ENCODE measurements at places on chromosomes 16 and 17.
A peak's percentile ranks its signal among the peaks of the same experiment; 100 is the strongest.

DNA sequence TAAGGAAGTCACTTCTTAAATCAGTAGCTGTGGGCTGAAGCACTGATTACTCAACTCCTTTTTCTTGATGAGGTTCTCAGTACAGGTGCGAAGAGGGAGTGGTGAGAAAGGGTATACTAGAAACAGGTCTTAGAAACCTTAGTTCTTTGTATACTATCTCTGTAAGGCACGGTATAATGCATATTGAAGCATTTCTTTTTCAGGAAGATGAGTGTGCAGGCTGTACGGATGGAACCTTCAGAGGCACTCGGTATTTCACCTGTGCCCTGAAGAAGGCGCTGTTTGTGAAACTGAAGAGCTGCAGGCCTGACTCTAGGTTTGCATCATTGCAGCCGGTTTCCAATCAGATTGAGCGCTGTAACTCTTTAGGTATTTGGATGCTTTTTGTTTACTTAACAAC is 39.2 kb downstream of the CYLD start:
- no peak for DNase-seq

DNA sequence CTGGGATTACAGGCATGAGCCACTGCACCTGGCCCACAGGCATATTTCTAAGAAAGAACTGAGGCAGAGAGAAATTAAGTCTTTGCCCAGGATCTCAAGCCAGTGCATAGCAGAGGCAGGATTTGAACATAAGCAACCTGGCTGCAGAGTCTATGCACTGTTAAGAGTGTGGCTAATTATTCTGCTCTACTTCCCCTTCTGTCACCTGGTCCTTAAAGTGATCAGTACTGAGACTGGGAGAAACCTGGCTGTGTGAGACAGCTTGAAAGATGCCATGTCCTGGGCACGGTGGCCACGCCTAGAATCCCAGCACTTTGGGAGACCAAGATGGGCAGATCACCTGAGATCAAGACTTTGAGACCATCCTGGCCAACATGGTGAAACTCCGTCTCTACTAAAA is 58.1 kb downstream of the IQCK start:
- no peak for DNase-seq

DNA sequence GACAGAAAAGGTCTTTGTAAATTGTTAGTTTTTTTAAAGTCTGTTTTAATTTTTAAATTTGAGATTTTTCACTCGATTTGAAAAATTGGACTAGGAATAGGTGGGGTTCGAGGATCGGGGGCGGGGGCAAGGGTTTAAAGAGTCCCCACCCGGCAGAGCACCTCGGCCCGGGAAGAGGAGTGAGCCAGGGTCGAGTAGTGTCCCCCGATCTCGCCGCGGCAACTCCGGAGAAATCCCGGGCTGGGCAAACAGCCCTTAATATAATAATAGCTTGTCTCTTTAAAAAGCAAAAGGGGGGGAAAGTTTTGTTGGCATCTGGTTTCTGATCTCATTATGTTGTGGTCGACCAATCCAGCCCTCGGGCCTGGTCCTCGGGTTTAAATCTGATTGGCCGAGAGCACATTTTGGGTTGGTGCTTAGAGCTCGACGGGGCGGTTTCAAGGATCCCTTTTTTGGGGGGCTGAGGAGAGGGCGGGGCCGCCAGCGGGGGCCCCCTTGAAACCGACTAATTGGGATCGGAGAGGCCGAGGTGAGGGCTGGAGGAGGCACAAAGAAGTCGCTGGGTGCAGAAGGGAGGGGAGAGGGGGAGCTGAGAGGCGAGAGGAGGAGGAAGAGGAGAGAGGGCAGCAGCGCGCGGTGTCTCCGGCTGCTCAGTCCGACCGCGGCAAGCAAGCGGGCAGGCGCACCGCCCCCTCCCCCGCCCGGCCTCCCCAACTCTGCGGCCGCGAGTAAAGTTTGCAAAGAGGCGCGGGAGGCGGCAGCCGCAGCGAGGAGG is at the start of gene FZD2:
TSS of gene FZD2 (plus strand) at position 653 of the 775 bp plus-strand sequence. CDS start 205 bp downstream, outside the sequence.
- no peak for DNase-seq

- no peak for DNase-seq
Measured at GRCh38 chr17:34565713-34566112, 13.7 kb upstream of the TMEM132E start.

DNA sequence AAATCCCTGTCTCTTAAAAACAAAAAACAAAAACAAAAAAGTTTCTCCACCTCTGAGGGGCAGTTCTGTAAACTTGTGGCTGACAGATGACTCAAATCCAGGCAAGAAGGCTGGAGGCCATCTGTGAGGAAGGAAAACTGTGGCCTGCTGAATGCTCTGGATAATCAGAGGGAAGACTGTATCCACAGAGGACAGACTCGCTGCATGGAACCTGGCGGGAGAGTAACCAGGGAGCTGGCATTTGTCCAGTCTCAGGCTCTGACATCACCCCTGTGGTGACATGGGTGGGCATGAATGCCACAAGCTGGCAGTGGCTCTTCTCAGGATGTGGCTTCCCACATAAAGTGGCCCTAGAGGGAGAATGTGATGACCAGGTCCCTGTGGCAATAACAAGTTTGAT is 2.8 kb upstream of the KSR1 start:
- no peak for DNase-seq

DNA sequence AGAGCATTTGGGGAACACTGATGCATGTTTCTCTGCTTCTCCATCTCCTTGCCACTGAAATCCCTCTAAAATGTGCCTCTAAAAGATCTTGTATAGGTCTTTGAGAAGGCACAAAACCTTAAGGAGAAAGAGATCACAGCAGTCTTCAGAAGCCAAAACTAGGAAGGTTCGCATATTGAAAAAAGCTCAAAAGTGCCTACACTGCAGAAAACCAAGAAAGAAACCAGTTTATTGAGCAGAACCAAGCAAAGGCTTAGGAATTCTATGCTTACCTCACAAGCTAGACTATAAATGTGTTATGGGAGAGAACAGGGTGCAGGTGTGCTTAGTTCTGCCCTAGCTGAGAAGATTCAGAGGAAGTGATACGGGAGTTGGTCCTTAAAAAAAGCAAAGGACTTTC is 16.6 kb downstream of the DGKE start:
- no peak for DNase-seq

DNA sequence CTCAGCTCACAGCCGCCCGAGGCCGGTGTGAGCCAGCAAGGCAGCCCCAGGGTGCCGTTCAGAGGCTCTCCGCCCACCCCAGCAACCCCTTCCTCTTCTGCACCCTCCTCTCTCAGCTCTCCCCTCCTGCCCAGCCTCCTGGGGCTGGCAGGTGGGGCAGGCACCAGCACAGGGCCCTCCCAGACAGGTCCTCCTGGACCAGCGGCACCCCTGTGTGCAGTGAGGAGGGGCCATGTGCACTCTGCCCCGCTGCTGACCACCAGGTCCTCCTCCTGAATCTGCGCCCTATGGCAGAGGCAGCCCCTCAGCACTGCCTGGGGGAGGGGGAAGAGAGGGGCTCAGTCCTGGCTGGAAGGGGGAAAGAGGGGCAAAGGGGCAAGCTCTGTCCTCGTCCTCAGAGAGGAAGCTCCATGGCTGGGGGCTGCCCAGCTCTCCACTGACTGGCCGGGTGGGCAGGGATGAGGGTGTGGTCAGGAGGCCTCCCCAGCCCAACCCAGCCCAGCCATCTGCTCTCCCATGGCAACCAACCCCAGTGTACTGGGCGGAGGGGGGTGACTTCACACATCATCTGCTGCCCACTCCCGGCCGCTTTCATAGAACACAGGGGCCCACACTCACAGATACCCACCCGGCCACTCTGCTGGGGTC is 5.4 kb upstream of the BCAR1 start:
- DNase-seq: no peak

GRCh38 chr17:67358612-67359011 is 7.8 kb downstream of the PSMD12 start:
- no peak for DNase-seq

DNA sequence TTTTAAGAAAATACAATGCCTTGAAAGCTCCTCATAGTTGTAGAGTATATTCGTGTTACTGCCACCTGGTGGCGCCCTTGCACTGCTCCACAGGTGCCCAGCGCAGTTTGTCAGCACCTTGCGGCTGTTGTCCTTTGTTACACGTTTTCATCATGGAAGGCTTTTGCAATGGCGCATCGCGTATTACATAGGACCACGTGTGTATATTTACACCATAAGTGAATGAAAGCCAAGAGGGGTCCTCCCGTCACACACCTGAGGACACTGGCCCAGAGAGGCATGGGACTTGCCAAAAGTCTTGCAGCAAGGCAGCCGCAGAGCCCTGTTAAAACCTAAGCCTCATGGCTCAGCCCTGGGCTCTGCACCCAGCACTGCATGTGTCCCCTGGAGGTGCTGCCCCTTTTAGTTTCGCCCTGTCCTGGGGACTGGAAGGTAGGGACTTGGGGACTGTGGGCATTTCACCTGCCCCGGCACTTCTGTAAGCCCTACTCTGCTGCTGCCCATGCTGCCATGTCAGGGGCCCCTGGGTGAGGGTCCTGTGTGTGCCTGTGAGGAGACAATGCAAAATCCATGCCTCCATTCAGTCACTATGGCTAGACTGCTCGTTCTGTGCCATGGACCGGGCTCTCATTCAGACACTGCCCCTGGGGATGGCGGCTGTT is 24.3 kb downstream of the POLR3E start:
- DNase-seq: peak; percentile 45

DNA sequence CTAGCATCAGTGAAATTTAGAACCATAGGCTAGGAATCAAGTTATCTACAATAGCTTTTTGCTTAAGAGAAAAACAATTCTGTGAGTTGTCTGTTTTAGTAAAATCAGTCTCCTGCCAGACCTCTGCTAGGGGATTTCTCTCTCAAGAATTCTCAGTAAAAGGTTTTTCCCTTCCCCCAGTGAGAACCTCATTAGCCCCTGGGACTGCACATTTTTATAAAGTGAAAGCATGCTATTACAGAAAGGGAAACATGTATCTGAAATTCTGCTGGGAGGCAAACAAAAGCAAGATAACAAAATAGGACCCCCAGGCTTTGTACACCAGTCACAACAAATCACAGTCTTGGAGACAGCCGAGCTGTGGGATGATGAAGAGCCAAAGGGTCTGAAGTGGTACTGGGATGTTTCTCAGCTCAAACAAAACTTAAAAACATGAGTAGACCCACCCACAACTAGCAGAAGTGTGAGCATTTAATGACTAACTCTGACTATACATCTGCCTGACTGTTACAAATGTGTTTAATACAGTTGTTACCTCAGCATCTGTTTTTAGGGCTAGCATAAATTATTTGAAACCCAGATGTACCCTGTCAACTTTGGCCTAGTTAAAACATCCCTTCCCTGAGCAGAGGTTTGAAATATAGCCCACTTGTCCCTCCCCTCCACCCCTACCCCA is 20.0 kb upstream of the GLG1 start:
- DNase-seq: no peak

DNA sequence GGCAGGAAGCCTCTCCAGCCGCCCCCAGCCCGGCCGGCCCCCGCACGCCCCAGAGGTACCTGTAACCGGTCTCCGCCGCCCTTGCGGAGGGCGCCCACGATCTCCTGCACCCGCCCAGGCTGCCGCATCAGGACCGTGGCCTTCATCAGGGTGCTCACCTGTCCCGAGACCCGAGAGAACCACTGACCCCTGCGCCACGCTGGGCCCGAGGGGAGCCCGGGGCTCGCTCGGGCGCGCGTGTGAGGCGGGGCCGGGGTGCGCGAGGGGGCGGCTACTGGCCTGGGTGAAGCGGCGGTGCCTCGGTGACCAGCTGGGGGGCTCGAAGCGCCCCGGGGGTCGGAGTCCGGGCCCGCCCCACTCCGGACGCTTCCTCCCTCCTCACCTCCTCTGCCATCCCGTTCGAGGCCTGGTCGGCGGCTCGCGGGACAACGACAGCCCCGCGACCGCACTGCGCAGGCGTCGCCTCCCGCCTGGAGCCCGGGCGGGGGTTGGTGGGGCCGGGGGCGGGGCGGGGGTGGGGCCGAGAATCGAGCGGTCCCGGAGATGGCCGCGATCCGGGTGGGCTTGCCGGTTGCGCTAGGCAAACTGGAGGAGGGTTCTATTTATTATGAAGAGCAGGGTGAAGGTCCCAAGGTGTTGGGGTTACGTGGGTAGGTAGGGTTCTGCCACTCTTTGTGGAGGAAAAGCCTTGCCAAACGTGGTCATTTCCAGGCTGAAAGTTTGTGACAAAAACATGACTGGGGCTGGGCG is at the start of gene NT5C3B:
TSS of gene NT5C3B (minus strand) at position 433 of the 750 bp plus-strand sequence. CDS start at position 394, 39 bp downstream.
- DNase-seq: peak; percentile 30

DNA sequence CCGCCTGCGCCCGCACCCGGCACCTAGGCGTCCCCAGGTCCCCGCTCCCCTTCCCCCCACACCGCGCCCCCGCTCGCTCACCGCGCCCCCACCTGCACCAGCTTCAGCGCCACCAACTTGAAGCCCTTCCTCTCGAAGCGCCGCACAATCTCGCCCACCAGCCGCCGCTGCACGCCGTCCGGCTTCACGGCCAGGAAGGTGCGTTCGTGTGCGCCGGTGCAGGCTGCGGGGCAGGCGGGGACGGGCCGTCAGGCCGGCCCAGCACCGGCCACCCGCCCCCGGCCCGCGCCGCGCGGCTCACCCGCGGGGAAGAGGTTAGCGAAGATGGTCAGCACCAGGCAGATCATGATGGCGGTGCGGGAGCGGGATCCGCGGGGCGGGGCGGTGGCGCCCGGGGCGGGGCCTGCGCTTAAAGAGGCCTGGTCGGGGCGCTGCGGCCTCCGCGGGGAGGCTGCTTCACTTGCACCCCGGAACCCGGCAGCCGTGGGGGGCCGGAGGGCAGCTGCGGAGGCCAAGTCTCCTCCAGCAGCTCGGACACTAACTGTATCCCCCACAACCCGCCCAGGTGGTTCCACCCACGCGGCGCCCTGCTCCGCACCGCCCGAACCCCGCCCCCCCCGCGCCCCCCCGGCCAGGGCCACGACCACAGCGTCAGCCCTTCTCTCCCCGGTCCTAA is at the start of gene NME3:
TSS of gene NME3 (minus strand) at position 356 of the 676 bp plus-strand sequence. CDS start at position 347, 9 bp downstream.
- DNase-seq: peak; percentile 78

GRCh38 chr17:79997011-79997660 is 38.5 kb downstream of the TBC1D16 start:
- peak; percentile 26 for DNase-seq

- DNase-seq: no peak
Measured at GRCh38 chr17:48598736-48599135, 5.2 kb upstream of the HOXB5 start.

DNA sequence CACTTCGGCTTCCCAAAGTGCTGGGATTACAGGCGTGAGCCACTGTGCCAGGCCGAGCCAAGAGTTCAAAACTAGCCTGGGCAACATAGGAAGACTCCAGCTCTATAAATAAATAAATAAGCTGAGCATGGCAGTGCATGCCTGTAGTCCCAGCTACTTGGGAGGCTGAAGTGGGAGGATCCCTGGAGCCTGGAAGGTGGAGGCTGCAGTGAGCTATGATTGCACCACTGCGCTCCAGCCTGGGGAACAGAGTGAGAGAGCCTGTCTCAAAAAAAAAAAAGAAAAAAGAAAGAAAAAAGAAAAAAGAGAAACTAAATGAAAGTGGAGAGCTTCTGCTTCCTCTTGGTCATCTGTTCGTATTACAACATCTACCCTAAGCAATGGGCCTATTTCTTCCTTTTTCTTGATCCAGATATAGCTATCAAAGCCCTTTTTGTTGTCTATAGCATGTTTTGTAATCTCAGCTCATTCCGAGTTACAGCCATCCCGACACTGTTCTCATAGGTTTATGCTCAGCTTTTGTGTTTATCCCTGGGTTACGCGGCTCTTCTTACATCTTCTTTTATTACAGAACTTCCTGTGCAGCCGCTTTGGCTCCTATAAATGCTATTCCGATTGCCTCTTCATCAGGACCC is 14.1 kb upstream of the MAPK3 start:
- DNase-seq: no peak

Measured in stimulated activated CD4-positive, alpha-beta T cell treated with anti-CD3 and anti-CD28 coated beads, TNF-alpha, amount 100 ng/mL, for 1 hour (primary cell).